Epithelial cell of prostate (primary cell): ENCODE measurements at places on chromosomes 3 and 15.

DNA sequence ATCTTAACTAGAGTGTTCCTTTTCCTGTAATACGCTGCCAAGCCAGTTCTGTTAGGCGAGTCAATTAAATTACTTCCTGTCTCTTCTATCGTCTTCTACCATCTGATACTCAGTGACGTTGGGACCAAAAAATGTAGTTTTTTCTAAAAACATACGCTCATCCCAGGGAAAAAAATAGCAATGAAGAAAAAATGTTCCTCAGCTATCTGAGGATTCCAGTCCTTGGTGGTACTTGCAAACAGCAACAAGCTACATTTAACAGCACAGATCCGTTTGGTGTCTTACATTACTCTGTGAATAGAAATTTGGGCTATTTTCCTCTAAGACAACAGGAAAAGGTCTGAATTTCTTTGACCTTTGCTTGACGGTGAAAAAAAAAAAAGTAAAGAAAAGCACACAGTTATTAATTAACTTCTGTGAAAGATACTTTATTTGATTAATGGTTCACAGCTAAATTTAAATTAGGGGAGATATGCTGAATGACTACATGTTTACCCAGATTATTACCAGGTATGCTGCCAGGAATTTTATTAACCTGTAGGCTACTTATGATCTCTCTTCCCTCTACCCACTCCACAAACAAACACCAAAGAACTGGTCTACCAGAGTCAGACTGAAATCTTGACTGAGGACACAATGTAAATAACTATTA lies 254.4 kb upstream of the ZPLD1 start:
- no peak for DNase-seq

DNA sequence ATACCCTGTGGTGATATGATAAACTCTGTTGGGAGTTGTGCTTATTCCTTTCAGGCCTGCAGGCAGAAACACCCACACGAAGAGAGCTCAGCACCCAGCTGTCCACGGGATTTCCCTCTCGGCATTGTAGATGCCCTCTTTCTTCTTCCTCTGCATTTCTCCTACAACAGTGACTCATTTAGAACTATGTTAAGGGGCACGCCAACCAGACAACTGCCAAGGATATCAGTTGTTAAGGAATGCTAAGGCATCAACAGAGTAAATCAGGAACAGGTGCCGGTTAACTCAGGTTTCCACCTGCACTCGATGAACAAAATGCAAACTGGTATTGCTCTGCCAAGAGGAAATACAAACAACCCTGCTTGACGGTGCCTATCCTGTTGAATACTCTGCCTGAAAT lies 270.0 kb upstream of the PEX5L start:
- no peak for DNase-seq

GRCh38 chr3:151135541-151136337 lies 50.3 kb downstream of the MED12L start:
- no peak for DNase-seq

DNA sequence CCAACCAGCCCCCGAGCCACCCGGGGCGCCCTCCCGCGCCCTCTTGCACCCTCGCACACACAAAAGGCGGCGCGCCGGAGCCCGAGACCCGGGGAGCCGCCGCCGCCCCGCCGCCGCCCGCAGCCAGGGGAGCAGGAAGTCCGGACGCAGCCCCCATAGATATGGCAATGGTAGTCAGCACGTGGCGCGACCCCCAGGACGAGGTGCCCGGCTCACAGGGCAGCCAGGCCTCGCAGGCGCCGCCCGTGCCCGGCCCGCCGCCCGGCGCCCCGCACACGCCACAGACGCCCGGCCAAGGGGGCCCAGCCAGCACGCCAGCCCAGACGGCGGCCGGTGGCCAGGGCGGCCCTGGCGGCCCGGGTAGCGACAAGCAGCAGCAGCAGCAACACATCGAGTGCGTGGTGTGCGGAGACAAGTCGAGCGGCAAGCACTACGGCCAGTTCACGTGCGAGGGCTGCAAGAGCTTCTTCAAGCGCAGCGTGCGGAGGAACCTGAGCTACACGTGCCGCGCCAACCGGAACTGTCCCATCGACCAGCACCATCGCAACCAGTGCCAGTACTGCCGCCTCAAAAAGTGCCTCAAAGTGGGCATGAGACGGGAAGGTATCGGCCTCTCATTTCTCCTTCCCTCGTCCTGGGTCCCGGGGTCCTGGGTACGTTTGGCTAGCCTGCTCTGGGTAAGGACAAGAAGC lies 1.6 kb downstream of the NR2F2 start:
- no peak for DNase-seq

GRCh38 chr15:100680726-100681125 lies 78.3 kb downstream of the ASB7 start:
- DNase-seq = no peak

GRCh38 chr3:135161425-135161824 lies 366.4 kb downstream of the EPHB1 start:
- no peak for DNase-seq

GRCh38 chr3:150656316-150656715 lies 47.4 kb downstream of the ERICH6 start:
- no peak for DNase-seq

DNA sequence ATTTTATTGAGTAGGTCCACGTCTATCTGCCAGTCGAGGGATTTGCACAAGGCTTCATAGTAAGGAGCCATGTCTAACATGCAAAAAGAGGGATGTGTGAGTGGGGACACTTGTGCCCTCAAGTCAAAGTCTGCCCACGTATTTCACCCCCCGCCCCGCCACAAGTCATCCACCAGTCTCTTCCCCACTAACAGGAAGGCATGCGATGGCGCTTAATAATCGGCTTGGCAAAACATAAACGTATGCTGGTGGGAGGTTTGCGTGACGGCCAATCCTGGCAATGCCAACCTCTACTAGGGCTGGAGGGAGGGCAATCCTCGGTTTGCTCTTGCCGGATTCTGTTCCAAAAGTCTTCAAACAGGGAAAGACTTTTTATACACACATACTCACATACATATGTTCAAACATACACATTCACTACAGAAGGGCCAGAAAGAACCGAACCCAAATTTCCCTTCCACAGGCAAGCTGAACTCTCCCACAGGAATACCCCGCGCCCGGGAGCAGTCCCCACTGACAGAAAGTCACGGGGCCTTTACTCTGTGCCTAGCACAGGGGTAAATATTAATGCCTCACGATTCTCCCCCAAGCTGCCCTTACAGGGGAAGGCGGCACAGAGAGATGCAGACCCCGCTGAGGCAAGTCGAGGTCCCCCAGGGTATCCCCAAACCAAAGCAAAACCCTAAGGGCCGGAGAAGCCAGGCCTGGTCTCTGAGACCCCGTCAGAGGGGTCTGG lies 675 bp downstream of the PSMD6 start:
- no peak for DNase-seq

DNA sequence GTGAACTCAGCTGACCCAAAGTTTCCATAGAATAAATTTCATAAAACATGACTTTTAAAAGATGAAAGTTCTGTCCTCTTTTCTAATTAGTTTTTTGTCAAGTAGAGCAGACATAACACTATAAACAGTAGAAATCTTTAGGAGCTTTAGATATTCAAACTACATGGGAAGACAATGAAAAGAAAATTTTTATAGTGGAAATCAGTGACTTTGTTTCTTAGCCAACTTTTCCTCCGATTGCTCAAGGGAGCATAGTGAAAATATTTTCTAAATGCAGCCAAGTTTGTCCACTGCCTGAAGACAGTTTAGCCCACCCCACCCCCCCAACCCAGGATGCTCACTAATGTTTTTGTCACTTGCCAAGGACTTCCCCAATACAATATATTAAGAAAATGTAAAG lies 114.9 kb downstream of the PLD1 start:
- DNase-seq = no peak

GRCh38 chr15:65909831-65910230 lies 40.5 kb downstream of the RAB11A start:
- DNase-seq = no peak

DNA sequence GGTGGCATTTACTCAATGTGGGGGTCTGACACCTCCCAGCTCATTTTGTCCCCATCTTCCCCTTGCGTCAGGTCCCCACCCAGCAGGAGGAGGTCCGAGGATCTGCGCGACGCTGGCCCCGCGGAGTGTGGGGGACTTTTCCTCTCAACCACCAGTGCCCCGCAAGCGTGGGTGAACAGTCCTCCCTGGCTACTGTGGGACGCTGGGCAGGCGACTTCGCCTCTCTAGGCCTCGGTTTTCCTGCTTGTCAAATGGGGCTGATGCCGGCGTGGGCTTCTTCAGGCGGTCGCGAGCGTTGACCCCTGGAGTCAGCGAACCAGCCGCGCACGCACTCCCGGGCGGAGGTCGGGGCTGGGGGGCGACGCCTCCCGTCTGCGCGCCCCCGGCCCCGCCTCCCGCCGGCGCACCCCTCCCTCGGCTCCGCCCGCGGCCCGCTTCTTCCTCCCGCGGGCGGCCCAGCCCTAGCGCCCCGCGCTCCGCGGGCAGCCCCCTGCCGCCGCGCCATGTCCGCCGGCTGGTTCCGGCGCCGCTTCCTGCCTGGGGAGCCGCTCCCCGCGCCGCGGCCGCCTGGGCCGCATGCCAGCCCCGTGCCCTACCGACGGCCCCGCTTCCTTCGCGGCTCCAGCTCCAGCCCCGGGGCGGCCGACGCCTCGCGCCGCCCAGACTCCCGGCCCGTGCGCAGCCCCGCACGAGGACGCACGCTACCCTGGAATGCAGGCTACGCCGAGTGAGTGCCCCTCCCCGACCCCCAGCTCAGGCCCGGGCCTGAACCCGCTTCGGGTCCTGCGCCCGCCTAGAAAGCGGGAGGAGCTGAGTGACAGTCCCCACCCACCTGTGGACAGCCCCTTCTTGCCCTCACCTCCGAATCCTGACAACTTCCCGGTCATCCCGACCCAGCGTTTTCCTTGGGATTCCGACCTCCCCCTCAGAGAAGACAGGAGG lies at the start of gene PPM1M:
Gene PPM1M (plus strand): TSS at position 438 of the 942 bp plus-strand sequence. CDS start 66 bp downstream, at position 504.
- no peak for DNase-seq

GRCh38 chr3:141116721-141117120 lies 65.6 kb downstream of the SPSB4 start:
- DNase-seq = no peak

- DNase-seq = no peak
Measured at GRCh38 chr3:125260158-125260557, 47.6 kb upstream of the SLC12A8 start.

- DNase-seq = no peak
Measured at GRCh38 chr3:100117093-100117492, 2.8 kb upstream of the FILIP1L start.

- peak; percentile 14 for DNase-seq
Measured at GRCh38 chr3:170307671-170308405, 49.7 kb upstream of the SKIL start.

DNA sequence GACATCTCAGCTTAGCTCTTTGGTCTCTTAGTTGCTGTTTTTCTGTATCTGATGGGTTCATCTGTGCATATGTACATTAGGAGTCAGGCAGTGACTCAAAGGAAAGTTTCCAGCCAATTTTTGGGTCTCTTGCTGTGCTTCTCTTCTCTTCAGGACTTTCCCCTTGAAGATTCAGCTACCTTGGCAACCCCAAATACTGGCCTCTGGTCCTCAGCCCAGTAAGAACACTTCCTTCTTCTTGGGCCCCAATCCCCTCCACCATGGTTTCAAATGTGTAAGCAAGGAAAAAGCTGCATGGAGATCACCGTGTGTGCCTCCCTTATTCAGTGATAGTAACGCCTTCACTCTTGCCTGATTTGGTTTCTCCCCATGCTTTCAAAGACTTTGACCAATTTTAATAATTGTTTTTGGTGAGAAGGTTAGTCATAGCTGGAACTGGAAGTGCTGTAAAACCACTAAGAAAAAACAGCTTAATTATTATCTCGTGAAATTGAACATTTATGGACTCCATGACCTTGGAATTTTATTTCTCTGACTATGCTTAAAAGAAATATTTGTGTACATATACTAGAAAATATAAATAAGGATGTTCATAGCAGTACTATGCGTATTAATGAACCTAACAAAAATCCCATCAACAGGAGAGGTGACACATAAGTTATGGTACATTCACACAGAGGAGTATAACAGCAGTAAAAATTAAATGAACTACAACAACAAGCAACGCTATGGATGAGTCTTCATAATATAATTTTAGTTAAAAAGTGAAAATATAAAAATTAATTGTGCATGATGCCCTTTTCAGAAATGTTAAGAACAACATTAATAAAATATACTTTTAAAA lies 125.3 kb upstream of the BCL6 start:
- no peak for DNase-seq

DNA sequence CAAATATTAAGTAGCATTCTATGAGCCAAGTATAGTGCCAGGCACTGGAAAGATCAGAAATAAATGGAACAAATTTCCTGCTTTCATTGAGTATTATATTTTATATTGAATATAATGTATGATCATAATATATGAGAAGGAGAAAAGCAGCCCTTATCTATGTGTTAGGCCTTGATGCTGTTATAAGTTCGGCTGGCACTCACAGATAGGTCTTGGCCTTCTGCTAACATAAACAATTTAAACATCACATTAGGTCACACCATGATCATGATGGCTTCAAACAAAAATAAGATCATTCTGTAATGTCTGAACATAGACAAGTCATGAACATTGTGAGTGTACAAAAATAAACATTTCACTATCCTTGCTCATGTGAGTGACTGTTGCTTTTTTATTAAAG lies 584.0 kb upstream of the ZNF385D start:
- DNase-seq = no peak

GRCh38 chr15:53384417-53384816 lies 375.0 kb downstream of the WDR72 start:
- no peak for DNase-seq

DNA sequence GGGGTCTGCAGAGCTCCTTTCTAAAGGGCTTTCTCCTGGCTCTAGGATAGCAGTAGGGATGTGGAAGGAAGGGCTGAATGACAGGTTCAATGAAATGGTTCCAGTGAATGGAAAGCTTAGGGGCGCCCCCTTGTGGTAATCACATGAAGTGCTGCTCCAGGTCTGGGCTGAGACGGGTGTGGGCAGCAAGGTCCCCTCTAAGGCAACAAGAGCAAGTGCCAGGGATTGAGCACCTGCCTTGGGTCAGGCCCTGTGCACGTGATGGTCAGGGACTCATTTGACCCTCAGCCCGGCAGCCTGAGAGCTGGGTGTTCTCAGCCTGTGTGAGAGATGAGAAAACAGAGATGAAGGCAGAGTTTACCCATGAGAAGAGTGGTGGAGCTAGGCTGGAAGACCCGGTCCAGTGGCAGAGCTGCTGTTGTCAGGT lies 12.1 kb upstream of the CX3CR1 start:
- no peak for DNase-seq

DNA sequence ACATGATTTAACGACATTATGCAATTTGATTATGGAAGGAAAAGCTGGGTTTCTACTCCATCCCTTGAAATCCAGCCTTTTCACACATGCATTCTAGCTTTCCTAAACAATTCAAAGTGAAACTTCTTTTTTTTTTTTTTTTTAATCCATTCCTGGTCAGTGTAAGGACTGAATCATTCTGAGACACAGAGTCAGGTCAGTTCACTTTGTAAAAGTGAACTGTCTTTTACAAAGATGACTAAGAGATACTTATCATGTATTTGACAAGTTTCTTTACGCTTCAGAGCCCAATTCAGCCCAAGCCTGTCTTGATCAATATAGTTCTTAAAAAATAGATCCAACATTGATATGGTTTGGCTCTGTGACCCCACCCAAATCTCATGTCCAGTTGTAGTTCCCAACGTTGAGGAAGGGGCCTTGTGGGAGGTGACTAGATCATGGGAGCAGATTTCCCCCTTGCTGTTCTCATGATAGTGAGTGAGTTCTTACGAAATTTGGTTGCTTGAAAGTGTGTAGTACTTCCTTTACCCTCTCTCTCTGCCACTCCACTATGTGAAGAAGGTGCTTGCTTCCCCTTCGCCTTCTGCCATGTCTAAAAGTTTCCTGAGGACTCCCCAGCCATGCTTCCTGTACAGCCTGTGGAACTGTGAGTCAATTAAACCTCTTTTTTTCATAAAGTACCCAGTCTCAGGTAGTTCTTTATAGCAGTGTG lies 345.6 kb upstream of the THBS1 start:
- peak; percentile 58 for DNase-seq

- no peak for DNase-seq
Measured at GRCh38 chr3:15934389-15935195, 136.8 kb upstream of the ANKRD28 start.
